Activated gamma-delta T cell (primary cell): ENCODE measurements at places on chromosomes 2 and 18.

DNA sequence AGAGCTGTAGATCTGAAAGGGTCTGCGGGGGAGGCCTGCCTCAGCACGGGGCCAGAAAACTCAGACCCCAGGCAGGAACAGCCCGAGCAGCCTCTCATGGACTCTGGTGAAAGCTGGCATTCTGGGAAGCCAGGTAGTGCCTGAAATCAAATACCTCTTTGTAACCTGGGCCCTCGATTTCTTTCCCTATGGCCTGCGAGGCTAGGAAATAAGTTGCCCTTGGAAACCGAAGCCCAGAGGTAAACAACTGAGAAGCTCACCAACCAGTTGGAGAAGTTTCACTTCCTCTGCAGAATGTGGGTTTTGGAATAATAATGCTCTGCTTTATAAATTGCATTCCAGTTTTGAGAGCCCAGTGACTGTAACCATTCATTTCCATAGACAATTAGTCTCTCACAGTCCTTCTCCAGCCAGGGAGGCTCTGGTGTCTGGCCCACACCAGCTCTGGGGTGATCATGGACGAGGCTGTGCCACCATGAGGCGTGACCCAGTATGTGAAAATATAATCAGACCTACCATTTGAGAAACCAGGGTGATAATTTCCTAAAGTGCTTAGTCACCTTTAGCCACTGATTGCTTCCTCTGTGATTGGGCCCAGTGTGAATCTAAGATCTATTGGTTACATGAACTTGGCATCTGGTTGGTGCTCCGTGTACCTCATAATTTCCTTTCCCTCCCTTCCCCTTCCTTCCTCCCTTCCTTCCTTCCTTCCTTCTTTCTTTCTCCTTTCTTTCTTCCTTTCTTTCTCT lies 133.1 kb upstream of the PELI1 start:
- DNase-seq = no peak

DNA sequence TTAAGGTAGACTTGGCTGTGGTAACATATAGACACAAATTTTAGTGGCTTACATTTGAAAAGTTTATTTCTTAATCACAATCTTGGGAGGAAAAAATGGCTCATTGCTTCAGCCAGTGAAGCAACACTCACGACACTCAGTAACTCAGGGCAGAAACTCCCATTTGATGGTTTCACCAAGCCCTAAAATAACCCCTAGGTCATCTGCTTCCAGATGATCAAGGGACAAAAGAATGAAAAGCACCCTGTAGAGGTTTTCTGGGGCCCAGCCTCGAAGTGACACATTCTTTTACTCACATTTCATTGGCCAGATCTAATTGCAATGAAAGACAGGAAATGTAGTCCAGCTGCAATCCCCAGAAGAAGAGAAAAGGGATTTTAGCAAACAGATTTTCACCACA lies 275.9 kb downstream of the TMX3 start:
- DNase-seq = no peak

GRCh38 chr18:47149457-47150028 lies 757 bp downstream of the HDHD2 start:
- DNase-seq = no peak

GRCh38 chr2:203861197-203861596 lies 6.4 kb upstream of the CTLA4 start:
- DNase-seq = no peak

DNA sequence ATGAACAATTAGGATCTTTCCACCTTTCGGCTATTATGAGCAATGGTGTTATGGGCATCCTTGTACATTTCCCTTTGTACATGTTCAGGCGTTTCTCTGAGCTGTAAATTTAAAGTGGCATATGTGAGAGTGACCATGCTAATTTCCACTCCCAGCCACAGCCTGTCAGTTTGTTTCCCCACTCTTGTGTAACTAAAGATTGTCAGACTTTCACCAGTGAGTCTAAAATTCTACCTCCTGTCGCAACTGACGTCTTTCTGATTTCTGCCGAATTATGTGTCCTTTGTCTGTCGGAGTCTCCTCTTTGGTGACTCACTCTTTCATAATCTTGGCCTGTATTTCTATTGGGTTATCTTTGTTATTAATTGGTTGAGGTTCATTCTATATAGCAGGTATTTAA lies 50.7 kb downstream of the TRAPPC12 start:
- no peak for DNase-seq

GRCh38 chr2:63850649-63851048 lies 9.0 kb downstream of the UGP2 start:
- DNase-seq = no peak

DNA sequence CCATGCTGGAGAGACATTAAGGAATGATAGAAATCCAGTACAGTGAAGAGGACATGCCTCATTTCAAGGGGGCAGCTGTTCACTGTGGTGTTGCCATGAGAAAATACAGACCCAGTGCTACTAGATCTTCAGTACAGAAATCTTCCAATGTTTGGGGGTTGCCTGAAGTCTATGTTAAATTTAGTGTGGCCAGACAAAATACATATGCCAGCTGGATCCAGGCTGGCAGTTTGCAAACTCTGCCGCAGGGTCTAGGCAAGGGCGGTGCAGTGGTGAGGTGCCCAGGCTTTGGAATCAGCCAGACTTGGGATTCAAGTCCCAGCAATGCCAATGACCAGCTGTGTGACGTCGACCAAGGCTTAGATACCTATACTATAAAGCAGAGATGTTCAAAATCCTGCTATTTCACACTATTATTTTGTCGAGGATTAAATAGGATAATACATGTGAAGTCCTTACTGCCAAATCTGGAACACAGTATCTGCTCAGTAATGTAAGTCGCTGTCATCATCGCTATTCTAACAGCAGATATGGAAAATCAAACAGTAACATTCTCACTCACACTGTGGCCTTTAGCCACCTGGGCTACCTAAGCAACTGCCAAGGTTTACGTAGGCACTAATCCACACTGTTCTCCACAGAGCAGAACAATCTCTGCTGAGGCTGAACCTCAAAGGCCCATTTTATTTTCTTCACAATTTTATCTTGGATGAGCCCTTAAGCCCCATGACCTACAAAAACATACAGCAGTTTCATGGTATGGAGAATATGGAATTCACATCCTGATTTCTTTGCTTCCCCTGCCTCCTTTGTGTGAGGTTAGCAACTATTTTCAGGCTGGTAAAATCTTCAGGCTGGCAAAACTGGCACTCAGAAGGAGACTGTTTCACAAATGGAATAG lies 5.9 kb upstream of the TMSB10 start:
- DNase-seq = no peak

- peak; percentile 7 for DNase-seq
These were observed 199.8 kb downstream of the CLIP4 start for GRCh38 chr2:29314816-29315571.

GRCh38 chr2:156340377-156340776 lies 7.9 kb upstream of the NR4A2 start:
- no peak for DNase-seq

GRCh38 chr18:58045242-58046092 lies 1.4 kb downstream of the NEDD4L start:
- peak; percentile 17 for DNase-seq

DNA sequence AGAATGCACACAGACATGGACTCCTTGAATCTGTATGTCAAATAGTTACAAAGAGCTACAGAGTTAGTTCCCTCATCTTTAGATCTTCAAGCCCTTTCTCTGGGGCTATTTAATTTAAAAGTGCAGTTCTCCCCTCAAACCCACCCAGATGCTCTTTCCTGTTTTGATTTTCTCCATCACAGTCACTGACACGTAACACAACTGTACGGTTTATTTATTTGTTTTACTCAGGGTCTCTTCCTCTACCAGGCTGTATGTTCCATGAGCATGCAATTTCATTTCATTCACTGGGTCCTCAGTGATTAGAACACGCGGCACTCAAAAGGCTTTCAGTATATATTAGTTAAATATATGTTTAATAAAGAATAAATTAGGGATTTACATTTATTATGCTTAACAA lies 94.7 kb downstream of the DOCK10 start:
- DNase-seq = no peak

DNA sequence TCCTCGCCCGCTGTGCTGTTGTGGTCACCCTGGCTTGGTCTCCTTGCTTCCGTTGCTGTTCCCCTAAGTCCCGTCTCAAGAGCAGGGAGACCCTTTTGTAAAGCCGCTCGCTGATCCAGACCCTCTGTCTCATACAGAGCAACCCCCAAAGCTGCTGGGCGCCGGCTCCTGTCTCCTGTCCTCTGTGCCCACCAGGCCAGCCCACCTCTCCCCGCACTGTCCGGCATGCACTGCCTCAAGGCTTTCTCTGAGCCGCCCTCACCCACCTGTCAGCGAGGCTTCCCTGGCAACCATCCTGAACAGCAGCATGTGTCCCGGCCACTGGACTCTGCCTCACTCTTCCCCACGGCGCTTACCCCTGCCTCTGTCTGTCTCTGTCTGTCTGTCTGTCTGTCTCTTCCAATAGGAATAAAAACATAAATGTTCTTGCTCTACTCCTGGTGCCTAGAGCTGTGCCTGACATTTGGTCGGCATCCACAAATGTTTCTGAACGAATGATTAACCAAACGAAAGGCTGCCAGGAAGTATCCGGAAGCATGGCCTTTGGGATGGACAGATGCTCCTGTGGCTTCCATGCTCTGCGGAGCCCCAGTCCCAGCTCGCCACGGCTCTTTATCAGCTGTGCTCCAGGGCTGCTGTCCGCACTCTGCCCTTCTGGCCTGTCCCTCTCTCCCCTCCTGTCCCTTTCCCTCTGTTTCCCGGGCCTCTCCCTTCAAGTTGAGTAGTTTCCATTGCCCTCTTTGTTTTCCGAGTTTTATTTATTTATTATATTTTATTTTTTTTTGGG lies 7.8 kb downstream of the COLEC11 start:
- DNase-seq = no peak

DNA sequence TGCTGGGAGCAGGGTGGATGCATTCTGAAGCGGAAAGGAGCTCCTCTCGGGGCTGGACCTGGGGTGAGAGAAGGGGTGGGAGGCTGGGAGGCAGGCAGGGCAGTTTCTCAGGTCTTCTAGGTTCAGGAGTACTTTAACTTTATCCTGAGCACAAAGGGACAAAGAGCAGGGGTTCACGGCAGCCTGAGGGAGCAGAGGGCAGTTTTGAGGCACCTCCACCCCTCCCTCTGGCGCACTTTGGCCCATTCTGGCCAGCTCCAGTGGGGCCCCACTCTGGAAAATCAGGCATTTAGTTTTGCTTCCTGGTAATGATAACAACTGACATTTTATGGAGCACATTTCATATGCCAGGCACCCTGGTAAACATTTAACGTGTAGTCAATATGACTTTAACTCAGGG lies 14.3 kb downstream of the B3GNT7 start:
- no peak for DNase-seq

GRCh38 chr2:241047253-241048010 lies 49.0 kb downstream of the SNED1 start:
- no peak for DNase-seq

DNA sequence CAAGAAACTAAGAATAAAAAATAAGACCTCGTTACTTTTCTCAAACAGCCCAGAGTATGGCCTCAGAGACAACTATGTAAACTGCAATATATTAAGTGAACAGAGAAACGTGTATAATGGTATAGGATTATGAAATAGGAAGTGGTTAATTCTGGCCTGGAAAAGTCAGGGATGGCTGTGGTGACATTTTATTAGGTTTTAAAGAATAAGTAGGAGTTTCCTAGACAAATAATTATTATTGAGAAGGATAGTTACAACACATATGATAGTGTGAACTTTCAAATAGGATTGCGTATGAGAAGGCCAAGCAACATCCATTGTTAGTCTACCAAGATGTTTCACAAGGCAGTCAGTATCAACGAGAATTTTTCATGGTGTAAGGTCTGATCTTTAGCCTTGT lies 244.1 kb downstream of the LPIN1 start:
- no peak for DNase-seq

DNA sequence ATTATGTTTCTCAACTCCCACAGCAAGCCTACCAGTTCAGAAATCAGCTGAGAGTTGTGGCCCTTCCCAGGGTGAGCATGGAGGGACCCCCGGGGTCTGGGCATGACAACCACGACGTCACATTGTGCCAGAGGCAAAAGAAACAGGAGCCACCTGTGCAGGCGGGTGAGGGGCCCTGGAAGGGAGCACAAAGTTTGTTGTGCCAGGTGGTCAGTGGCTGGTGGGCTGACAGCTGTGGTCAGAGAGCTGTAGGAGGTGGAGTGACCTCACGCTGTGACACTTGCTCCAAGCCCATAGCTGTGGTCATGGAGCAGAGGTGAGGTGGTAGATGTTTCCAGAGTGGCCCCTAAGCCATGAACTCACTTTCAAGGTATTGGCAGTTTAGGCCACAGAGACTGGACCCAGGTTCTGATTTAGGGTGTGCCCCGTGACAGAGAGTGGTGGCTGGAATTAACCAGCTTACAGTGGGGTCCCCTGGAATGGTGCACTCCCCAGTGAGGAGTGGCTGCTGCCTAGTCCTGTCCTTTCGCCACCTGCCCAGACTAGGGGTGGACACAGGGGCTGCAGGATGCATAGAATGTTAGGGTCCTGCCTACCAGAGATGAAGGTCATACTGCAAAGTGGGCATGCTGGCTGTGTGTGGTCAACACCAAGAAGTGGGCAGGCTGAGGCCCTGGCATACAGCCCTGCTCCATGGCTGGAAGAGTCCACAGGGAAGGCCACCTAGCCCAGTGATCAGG lies 136.4 kb downstream of the GLI2 start:
- no peak for DNase-seq

DNA sequence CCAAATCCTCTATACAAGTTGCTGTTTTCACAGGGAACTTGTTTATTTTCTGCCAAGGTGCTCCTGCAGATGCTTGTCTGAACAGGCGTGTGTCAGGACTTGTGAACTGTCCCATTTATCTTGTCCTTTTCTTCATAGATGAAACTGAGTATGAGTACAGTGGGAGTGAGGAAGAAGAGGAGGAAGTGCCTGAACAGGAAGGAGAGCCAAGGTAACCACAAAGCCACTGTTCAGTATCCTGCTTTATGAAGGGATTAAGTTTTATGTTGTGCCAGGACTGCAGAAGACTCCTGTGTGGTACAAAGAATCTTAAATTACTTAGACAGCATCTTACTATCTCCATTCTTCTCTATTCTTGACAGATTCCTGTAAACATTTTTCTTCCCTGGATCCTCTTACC lies 145.0 kb downstream of the MAP4K4 start:
- no peak for DNase-seq

GRCh38 chr2:229408356-229408755 lies 137.3 kb upstream of the PID1 start:
- no peak for DNase-seq

- no peak for DNase-seq
These were observed 22.7 kb upstream of the GCG start for GRCh38 chr2:162174746-162175145.

- no peak for DNase-seq
These were observed 66.5 kb downstream of the SMAD7 start for GRCh38 chr18:48884306-48884705.
